ENCODE measurements at places on chromosomes 7 and 10. TPM values are rescaled to one million over a fixed set of nuclear protein-coding genes. Genes with fewer than 3 reads are reported as not detected.

The PCBD1 gene
- total RNA-seq, result 57.3 TPM

The WDFY4 gene
- 2.1 TPM for total RNA-seq

The MTG1 gene
- total RNA-seq, result 42.0 TPM

DNA sequence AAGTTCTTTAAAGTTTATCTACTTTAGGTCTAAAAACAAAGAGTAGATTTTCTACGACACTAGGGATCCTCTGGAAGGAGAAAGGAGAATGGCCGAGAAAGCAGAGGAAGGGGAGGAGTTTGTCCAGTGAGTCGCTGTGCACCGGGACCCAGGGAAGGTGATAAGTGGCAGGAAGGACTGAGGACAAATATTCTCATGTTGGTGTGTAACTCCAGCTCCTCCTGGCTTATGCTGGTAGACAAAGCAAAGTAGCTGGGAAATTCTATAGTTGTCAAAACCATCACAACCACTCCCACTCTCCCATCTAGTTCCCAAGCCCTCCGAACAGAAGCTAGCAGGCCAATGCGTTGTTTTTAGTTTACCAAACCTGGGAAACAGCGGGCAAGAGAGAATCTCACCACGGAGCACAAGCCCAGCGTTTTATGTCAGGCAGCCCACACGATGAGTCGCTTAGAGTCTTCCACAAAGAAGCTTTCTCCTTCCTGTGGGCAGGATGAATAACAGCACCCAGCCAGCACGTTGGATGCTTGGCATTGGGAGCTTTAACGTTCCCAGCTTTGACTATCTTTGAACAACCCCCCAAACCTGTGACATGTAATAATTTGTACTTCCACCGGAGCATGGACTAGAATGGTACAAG lies 32.9 kb upstream of the JCAD start:
- no peak for DNase-seq

DNA sequence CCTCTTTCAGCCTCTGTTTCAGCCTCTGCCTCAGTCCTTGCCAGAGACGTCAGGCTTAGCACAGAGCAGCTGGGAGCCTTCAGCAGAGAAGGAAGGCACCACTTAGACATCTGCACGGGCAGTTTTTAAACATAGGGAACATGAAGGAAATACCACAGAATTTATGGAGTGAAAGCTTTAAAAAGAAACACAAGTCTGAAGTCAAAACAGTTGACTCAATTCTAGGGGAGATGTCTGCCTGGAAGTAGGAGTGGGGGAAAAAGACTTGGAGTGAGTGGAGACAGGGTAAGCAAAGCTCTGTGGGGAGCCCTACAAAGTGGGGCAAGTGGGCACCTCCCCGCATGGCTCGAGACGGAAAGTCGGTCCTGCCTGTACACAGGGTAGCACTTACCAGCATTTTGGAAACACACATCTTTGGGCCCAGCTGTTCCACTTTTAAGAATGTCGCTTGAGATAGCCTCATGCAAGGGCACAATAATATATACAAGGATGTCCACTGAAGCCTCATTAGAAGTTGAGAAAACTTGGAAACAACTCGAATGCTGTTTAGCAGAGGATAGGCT lies 5.0 kb upstream of the TBXAS1 start:
- no peak for DNase-seq

DNA sequence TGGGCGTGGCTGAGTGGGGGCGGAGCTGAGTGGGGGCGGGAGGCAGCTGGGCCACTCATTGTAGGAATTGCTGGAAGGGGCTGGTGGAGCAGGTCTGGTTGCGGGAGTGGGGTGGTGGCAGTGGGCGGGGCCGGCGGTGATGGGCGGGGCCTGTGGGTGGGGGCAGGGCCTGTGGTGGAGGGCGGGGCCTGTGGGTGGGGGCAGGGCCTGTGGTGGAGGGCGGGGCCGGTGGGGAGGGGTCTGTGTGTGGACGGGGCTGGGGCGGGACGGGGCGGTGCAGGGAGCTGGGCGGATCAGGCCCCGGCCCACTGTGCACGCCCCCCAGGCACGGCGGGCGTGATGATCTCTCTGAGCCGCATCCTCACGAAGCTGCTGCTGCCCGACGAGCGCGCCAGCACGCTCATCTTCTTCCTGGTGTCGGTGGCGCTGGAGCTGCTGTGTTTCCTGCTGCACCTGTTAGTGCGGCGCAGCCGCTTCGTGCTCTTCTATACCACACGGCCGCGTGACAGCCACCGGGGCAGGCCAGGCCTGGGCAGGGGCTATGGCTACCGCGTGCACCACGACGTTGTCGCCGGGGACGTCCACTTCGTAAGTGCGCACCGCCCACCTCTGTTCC lies 14.0 kb downstream of the SLC29A4 start:
- DNase-seq, result peak; percentile 27

GRCh38 chr7:78510580-78511188 lies 712.1 kb downstream of the PHTF2 start:
- no peak for DNase-seq

DNA sequence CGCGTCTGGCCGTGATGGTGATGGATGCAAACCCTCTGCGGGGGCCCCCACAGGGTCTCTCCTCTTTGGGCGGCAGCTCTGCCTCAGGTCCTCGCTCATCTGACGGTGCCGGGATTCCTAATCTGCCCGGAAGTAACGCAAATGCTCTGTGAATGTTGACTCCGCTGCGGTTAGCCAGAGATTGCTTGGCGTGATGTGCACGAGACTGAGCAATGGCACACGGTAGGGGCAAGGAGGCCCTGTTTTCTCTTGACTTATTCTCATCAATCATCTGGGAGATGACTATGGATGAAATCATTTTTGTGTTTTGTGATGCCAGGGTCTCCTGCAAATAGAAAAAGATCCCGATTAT lies 116.5 kb upstream of the ADAM12 start:
- DNase-seq, result no peak

DNA sequence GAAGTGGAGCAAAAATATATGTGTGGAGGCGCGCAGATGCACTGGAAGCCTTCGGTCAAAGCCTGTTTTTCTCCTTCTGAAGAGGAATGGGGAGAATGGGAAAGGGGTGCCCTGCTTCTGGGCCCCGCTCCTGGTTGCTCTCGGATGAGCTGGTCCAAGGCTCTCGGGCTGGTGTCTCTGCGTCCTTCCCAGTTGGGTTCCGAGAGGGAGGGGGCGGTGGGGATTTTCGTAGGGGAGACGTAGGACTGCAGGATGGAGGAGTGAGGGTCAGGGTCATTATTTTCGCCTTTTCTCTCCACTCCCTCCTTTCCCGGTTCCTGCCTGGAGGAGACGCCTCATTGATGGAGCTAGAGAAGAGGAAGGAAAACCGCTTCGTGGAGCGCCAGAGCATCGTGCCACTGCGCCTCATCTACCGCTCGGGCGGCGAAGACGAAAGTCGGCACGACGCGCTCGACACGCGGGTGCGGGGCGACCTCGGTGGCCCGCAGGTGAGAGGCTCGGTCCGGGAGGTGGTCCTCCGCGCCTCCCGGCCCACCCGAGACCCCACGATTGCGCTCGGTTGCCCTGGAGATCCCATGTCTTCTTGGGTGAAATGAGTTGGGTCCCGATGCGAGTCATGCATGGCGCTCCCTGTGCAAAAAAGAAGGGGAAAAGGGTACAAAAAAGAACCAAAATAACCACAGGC lies 790 bp downstream of the ADAM22 start:
- peak; percentile 23 for DNase-seq

GRCh38 chr10:89335226-89335625 lies 7.4 kb downstream of the IFIT3 start:
- no peak for DNase-seq

- DNase-seq, result no peak
These were observed 154.1 kb downstream of the PIP4K2A start for GRCh38 chr10:22560096-22560912.

Data from dermis blood vessel endothelial cell (primary cell).